Stimulated activated CD4-positive, alpha-beta T cell treated with anti-CD3 and anti-CD28 coated beads, Interleukin-15, amount 100 ng/mL, for 48 hours (primary cell): ENCODE measurements at places on chromosomes 3 and 15.

- no peak for DNase-seq
Measured at GRCh38 chr3:66839508-66839907, 158.6 kb upstream of the KBTBD8 start.

GRCh38 chr3:51974277-51974962 lies 444 bp upstream of the ABHD14A start:
- no peak for DNase-seq

DNA sequence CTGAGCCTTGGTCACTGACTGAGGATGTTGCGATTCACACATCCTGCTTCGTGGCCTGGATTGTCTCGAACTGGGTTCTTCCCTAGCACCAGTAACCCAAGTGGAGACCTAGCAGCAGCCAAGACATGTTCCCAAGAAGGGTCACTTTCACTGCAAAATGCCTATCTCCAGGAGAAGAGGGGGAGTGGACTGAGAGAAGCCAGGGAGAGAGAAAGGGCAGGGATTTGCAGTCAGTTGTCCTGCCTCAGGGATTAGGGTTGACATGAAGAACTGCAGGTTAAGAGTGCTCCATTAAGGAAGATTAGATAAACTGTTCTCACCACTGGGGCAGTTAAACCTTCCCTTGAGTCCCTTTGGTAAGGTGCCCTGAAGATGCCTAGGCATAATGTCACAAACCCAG lies 5.7 kb upstream of the CD276 start:
- DNase-seq = no peak

- DNase-seq = no peak
Measured at GRCh38 chr3:152811974-152812760, 22.8 kb upstream of the P2RY1 start.

- DNase-seq = no peak
Measured at GRCh38 chr3:45135959-45136358, 10.2 kb downstream of the CDCP1 start.

- DNase-seq = no peak
Measured at GRCh38 chr15:48696627-48697312, 51.3 kb upstream of the FBN1 start.

- no peak for DNase-seq
Measured at GRCh38 chr15:44315773-44316465, 27.4 kb downstream of the GOLM2 start.

DNA sequence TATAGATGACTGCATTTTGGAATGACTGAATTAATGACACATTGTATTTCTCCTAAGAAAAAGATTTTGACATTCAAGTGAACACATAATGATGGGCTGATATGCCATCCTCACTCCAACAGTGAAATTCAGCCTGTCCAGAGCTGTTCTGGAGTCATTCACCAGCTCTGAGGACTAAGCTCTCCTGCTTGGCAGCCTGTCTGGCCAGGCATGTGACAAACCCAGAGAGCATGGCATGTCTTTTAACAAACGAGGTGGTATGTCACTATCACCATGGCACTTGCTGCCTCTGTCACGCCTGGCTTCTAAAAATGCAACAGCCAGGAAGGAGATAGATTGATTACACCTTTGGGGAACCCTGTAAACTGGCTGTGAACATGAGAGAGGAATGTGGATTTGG lies 1.4 kb downstream of the ACTC1 start:
- DNase-seq = no peak

- no peak for DNase-seq
Measured at GRCh38 chr3:194028434-194029004, 107.4 kb upstream of the HES1 start.

- no peak for DNase-seq
Measured at GRCh38 chr3:177051411-177051810, 145.9 kb downstream of the TBL1XR1 start.

DNA sequence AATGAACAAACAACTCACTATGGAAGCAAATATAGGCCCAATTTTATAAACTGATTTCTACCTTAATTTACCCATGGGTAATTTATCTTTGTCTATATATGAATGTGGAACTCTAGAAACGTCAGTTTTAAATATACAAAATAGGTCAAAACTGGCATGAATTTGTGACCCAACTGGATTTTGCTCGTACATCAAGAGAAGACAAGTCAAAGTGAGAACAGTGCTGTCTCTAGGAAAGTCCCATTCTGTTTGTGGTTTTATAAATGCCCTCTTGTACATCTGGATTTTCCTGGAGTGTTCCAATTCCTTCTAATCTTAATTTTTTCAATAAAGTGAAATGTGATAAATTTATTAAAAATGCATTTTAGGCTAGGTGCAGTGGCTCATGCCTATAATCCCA lies 50.2 kb upstream of the ABHD10 start:
- DNase-seq = no peak

DNA sequence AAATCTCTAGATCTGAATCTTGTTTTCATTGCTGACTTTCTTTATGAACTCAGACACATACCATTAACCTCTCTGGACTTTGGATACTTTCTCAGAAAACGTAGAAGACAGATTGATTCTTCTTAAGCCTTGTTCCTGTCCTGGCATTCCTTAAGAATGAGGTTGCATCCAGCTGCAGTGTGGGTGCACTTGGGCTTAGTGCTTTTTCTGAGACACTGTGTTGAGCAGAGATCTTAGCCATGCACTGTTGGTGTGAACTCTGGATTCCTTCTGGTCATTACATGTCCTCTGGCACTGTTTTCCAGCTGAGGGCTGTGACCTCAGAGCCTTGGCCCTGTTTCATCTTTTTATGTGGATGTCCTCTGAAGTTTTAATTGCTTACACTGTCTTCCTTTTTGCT lies 428.3 kb downstream of the CNTN4 start:
- no peak for DNase-seq

GRCh38 chr3:11118181-11118682 lies 36.1 kb upstream of the HRH1 start:
- DNase-seq = no peak

GRCh38 chr15:76289582-76289981 lies 21.7 kb downstream of the ETFA start:
- DNase-seq = no peak

DNA sequence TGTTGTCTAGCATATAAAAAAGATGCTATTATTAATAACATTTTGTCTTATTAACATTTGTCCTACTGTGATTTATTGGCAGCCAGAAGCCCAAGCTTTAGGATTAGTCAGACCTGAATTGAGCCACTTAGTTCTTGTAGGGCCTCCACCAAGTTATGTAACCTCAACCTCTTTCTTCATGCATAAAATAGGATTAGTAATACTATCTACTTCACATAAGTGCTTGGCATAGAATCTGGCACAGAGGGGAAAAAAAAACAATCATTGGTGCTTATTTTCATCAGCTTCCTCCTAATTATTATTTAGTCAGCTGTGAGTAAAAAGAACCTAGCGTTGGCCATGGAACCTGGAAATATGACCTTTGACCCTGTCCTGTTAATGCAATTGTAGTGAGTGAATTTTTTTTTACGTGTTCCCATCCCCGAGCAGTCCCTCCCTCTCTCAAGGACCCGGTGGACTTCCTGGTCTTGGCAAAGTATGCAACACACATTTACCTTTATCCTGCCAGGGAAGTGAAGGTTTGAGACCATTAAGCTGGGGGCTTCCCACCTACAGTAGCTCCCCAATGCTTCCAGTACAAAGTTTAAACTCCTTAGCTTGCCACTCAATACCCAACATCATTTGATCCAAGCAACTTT lies 136.8 kb downstream of the FHIT start:
- DNase-seq = no peak

GRCh38 chr3:127783642-127784160 lies 38.6 kb downstream of the MGLL start:
- no peak for DNase-seq

- no peak for DNase-seq
Measured at GRCh38 chr15:75158402-75158801, 43.3 kb upstream of the C15orf39 start.

DNA sequence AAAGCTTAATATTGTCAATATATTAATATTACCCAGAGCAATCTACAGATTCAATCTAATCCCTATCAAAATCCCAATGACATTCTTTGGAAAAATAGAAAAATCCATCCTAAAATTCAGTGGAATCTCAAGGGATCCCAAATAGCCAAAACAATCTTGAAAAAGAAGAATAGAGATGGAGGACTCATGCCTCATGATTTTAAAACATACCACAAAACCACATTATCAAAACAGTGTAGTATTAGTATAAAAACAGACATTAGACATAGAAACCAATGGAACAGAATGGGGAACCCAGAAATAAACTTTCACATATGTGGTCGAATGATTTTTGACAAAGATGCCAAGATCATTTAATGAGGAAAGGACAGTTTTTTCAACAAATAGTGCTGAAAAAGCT lies 14.6 kb downstream of the NEK4 start:
- DNase-seq = no peak

DNA sequence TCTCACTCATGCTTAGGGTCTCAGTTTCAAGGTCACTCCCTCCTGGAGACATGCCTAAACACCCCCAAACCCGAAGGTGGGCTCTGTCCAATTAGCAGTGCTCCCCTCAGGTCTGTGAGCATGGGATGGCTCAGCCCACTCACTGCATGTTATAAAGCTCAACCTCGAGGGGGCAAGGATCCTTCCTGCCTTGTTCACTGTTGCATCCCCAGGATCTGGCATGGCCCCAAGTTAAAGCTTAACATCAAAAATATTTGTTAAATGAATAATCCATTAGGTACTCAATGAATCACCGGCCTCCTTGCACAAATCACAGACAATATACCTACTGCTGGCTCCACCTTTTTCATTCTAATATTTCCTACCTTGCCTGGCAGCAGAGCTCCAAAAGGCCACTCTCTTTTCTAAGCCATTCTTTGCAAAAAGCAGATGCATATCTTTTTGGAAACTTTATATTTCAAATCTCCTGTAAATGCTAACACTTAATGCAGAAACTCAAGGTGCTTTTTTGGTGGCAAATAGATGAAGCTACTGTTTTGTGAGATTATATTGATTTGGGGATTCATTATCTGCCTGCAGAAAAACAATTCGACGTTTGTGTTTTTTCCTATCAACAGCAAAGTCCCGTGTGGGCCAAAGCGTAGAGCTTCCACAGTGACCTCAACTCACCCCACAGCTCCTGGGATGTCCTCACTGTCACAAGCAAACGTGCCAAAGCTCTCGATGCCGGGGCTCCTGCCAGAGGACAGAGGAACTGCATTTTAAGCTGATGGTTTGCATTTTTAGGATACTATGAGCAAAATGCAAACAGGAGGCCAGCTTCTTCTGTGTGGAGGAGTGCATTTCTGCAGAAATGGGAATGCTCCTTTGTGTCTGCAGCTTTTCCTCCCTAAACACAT lies 35.4 kb downstream of the PCOLCE2 start:
- no peak for DNase-seq

- DNase-seq = no peak
Measured at GRCh38 chr3:129052675-129053074, 7.9 kb upstream of the GP9 start.

- DNase-seq = no peak
Measured at GRCh38 chr3:147472846-147473245, 63.7 kb downstream of the ZIC1 start.

DNA sequence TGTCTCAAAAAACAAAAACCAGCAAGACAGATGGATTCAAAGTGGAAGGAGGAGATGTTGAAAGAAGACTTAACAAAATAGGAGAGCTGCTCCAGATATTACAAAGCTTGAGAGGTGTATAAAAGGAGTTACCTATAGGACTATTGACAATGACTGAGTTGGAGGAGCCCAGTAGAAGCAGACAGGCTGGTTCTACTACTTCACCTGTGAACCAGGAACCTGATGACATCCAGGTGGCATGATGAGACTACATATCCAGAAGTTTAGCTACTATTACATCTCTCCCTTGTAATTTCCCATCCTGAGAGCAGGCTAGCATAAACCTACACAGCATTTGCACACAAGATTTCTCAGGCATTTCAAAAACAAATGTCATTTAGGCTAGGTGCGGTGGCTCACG lies 49.3 kb downstream of the CPEB1 start:
- no peak for DNase-seq

GRCh38 chr15:37652646-37653417 lies 281.6 kb upstream of the TMCO5A start:
- no peak for DNase-seq

DNA sequence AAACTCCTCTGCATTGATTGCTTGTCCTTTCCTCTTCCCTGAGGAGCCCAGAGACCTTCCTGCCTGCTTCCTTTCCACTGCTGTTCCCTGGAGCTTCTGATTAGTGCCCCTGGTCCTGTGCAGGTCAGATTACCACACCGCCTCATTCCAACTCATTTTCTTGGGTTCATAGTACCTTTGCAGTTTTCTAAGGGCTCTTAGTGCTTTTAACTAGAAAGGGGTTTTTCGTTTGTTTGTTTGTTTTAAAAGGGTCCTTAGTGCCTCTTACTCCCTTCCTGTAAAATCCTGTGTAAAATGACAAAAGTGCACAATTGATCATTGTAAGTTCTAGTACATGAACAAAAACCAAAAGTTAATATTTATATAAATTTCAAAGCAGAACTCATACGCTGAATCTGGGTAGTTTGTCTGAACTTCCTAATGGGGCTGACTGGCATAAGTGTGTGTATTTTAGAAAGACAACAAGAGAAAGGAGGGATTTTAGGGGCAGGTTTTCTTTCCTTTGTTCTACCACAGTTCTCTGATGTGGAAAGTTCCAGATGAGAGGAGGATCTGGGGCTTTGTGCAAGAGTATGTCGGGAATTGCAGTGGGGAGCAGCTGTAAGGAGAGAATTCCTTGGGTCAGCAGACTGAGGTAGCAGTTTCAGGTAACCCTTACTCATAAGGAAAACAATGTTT lies 30.6 kb downstream of the SNRK start:
- DNase-seq = no peak

DNA sequence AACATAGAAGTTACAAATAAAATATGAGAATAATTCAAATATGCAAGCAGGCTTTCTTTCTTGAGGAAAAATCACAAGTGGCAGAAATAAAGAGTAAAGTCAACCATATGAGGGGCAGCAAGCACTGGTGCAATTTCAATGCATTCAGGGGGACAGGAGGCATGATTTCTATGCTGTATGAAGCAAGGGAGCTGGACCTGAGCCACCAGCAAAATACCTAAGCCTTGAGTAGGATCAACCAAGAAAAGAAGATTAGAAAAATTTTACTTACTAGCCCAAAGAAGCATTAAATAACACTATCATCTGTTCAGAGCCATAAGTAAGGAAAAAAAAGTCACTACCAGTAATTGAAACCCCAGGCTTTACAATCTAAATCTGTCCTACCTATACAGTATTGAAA lies 6.3 kb downstream of the ADGRG7 start:
- DNase-seq = no peak

- no peak for DNase-seq
Measured at GRCh38 chr3:47399531-47400270, 18.9 kb downstream of the PTPN23 start.

- DNase-seq = no peak
Measured at GRCh38 chr3:127407026-127407939, 119.4 kb upstream of the PRR20G start.

- no peak for DNase-seq
Measured at GRCh38 chr15:78090422-78091063, 1.8 kb upstream of the SH2D7 start.

GRCh38 chr3:63135367-63135766 lies 142.7 kb upstream of the SYNPR start:
- DNase-seq = no peak

GRCh38 chr3:61955483-61955882 lies 394.1 kb downstream of the PTPRG start:
- DNase-seq = no peak

GRCh38 chr15:62988701-62989100 lies 53.8 kb upstream of the TPM1 start:
- DNase-seq = no peak

GRCh38 chr3:172892158-172892557 lies 141.6 kb downstream of the ECT2 start:
- no peak for DNase-seq

- no peak for DNase-seq
Measured at GRCh38 chr3:166283840-166284239, 446.6 kb upstream of the BCHE start.

- DNase-seq = no peak
Measured at GRCh38 chr3:72862314-72863090, 14.3 kb upstream of the SHQ1 start.
